ENCODE measurements at places on chromosomes 16 and 17.

GRCh38 chr16:48969611-48970010, 312.0 kb downstream of the CBLN1 start:
- no peak for DNase-seq

GRCh38 chr17:40253565-40253964, 34.1 kb upstream of the CDC6 start:
- no peak for DNase-seq

- no peak for DNase-seq
Measured at GRCh38 chr17:50765454-50766221, 1.7 kb downstream of the ANKRD40CL start.

- no peak for DNase-seq
Measured at GRCh38 chr17:65054602-65055001, 1.9 kb downstream of the GNA13 start.

DNA sequence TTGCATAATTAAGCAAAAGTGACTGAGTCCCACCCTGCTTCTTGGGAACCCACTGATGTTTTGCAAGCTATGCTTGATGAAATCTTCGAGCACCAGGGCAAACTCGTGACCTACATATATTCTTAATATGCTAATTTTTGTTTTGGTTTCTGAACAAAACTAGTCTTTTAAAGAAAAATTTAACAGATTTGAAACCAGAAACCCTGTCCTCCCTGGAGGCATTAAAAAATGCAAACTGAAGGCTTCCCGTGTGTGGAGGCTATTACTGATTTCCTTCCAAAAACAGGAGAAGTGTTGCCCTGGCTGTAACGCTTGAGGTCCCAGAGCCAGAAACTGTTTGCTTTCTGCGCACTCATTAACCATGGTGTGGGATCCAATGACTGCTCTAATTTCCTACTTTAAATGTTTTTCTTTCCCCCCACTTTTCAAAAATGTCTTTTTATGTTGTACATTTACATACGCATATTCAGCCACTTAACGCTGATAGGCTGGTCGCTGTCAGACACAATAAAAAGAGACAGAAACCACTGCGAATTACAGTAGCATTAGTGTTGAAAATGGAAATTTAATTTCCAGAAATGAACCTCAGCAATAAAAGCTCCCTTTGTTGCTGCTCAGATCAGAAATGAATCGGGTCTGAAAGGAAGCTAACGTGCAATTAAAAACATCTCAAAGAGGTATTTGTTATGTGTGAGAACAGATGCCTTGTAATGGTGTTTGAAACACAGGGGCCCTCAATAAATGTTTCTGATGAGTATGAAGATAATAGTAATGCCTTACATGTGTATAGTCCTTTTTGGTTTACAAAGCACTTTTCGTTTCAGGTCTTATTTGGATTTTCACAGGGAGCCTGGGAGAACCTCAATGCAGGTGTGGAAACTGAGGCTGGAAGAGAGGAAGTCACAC, 39.9 kb upstream of the IRX6 start:
- no peak for DNase-seq

Data from astrocyte (in vitro differentiated cells and primary cell).